ENCODE measurements at places on chromosomes 13 and 19.

- no peak for DNase-seq
- no peaks in the 10 kb centered on the region for H3K36me3 ChIP-seq
- no peak overlapping the region for H3K27ac ChIP-seq
- H3K27me3 ChIP-seq: no peaks in the 10 kb centered on the region
These were observed 351.4 kb downstream of the SLITRK5 start for GRCh38 chr13:88022431-88023208.

DNA sequence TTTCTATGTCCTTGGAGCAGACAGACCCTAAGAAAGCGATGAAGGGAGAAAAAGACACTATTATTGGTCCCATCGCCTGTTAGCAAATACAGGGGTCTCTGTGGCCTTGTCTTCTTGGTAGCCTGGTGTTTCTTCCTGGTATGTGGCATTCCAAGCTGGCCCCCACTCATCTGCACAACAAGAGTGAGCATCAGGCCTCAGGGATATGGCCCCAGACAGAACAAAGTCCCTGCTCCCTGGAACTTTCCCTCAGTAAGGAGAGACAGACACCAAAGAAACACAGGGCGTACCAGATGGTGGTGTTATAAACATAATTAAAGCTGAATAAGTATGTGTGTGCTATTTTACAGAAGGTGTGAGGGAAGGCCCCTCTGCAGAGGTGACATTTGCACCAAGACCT, 48.2 kb upstream of the KPNA3 start:
- no peaks in the 10 kb centered on the region for H3K27me3 ChIP-seq
- no peak overlapping the region for H3K27ac ChIP-seq
- H3K4me3 ChIP-seq: no peak overlapping the region
- no peaks in the 10 kb centered on the region for H3K36me3 ChIP-seq
- no peaks in the 10 kb centered on the region for H3K4me1 ChIP-seq

GRCh38 chr13:37681281-37682032, 82.9 kb upstream of the POSTN start:
- H3K4me3 ChIP-seq: no peak overlapping the region
- no peaks in the 10 kb centered on the region for H3K4me1 ChIP-seq
- no peak overlapping the region for H3K27ac ChIP-seq
- no peaks in the 10 kb centered on the region for H3K27me3 ChIP-seq
- DNase-seq: no peak

DNA sequence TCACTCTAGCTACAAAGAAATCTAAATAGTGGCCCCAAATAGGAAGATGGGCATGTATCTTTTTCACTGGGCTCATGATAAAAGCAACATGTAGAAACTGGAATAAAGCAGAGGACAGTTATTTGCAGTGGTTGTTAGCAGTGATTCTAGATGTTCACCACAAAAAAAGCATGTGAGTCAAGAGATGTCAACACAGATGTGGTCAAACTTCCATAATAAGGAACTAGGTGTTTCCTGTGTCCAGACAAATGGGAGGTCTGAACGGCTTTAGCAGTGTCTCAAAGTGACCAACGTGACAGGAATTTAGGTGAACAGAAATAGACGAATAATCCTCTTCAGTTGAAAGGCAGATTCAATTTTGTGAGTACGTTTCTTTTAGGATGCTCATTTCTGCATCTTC, 162.7 kb downstream of the TBC1D4 start:
- H3K4me3 ChIP-seq: no peak overlapping the region
- H3K36me3 ChIP-seq: no peaks in the 10 kb centered on the region
- H3K27me3 ChIP-seq: no peaks in the 10 kb centered on the region

DNA sequence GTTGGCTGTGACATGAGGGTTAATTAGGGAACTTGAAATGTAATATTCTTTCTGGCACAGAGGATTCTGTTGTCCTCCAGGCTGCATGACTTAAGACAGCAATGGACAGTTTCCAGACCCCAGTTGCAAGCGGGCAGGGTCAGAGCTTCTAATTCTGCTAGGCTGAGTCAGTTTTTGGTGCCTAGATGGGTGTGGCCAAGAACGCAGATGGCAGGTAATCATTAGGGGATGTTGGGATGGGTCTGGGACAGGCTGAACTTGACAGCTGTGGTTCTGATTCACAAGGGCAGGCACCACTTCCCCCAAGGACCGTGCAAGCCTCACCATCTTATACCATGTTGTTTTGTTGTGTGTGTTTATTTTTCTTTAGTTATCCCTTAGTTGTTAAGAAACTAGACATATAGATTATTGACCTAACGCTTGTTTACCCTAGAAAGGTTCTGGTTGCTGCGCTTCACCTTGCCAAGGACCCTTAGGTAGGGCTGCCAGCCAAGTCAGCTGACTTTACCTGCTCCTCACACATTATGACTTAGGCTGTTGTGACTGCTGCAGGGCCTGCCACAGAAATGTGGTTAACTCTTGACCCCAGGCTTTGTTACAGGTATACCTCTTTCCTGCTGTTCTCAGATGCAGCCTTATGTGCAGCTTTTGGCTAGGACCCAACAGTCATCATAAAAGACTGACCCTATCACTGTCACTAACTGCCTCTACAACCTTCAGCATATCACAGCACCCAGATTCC, 117.7 kb upstream of the KLF12 start:
- H3K4me1 ChIP-seq: peaks cover 54% of the 10 kb centered on the region
- no peak for DNase-seq
- H3K27me3 ChIP-seq: no peaks in the 10 kb centered on the region
- no peak overlapping the region for H3K4me3 ChIP-seq
- H3K36me3 ChIP-seq: peaks cover 8% of the 10 kb centered on the region

DNA sequence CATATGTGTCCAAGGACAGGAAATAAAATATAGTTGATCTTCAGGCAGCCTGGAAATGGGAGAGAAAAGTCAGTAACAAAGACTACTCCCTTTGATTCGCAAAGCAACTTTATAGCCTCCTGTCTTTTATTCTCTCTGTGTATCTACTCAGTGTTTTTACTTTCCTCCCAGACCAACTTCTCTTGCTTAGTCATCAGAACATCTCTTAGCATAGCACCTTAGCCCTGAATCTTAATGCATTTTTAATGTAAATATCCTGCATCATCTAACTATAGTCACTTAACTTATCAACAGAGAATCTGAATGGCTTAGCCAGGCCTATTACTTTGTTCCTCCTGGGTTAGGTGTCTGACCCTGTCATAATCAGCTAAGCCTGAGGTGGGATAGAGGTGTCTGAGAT, 238.2 kb downstream of the MAB21L1 start:
- no peak overlapping the region for H3K27ac ChIP-seq
- no peaks in the 10 kb centered on the region for H3K36me3 ChIP-seq
- no peaks in the 10 kb centered on the region for H3K4me1 ChIP-seq
- H3K27me3 ChIP-seq: no peaks in the 10 kb centered on the region
- no peak for DNase-seq
- H3K4me3 ChIP-seq: no peak overlapping the region

DNA sequence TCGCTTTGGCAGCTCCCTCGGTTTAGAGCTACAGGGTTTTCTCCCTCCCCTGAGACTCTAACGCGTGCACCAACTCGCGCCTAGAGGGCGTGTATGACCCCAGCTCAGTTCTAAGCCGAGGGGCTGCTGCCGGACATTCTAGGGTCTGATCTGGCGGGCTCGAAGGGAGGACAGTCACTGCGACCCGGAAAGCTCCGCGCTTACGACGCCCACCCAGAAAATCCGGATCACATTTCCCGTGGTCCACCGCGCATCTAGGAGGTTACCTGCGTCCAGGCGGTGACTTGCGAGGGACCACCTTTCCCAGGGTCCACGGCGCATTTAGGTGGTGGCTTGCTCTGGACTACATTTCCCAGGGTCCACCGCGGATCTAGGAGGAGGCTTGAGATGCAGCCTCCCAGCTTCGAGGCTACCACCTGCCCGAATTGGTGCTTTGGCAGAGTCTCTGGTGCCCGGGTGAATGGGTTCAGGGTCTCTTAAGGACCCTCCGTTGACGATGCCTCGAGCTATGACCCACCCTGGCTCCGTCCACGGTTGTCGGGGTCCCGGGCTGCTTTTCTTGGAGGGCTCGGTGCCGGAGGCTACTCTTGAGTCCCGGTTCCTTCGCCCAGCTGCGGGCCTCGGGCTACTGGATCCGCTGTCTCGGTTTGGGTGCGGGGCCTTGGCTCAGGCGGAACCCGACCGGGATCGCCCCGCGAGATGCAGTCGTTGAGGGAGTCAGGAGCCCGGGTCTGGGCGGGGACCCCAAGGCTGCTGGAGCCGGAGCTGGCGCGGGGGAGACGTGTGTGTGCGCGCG, 30.5 kb downstream of the ZNF146 start:
- DNase-seq: no peak
- H3K27ac ChIP-seq: no peak overlapping the region
- H3K4me1 ChIP-seq: no peaks in the 10 kb centered on the region
- no peaks in the 10 kb centered on the region for H3K36me3 ChIP-seq

DNA sequence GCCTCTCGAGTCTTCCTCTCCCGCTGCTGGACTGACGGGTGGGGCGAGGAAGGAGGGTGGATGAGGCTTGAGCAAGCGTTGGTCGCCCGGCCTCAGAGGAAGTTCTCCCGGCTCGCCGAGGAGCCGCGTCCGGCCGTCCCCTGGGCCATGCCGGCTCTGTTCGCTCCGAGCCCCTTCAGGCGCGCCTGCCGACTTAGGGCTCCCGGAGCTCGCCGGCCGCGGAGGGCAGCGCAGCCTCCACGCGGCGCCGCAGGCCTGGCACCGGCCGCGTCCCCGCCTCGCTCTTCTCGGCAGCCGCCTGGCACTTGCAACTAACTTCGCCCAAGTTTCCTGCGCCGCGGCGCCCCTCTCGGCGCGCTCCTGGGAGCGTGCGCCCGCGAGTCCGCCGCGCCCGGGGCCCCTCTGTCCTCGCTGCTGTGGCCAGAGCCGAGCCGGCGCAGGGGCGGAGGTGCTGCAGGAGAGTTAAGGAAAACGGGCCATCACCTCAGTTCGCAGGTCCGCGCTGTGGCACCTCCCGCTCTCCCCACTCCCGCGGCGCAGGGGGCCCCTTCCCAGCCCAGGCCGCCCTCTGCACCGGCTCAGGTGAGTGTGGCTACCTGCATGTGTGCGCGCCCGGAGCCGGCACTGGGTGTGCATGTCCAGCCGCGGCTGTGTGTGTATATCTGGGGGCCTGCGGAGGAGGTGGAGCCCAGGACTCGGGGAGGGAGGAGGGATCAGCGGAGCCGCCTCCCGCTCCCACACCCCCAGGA, 641 bp upstream of the SOX21 start:
- H3K36me3 ChIP-seq: no peaks in the 10 kb centered on the region
- H3K4me3 ChIP-seq: no peak overlapping the region
- H3K4me1 ChIP-seq: peaks cover 21% of the 10 kb centered on the region
- peaks cover 85% of the 10 kb centered on the region for H3K27me3 ChIP-seq

DNA sequence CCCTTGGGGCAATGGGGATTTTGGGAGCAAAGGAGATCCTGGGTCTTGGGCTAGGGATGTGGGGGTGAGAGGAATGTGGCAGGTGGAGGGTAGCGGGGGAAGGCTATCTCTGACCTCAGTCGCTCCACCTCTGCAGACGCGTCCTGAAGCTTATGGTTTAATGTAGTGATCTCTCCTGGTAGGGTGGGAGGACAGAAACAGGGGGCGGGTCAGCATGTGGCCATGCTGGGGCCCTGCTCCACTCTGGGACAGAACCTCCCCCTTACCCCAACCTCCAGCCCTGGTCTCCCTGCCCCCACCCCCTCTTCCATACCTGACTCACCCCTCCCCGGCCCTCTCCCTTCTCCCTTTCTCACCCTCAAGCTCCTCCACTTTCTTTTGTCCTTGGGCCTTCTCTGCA, 1.4 kb downstream of the BST2 start:
- no peak overlapping the region for H3K27ac ChIP-seq
- no peak for DNase-seq
- H3K27me3 ChIP-seq: no peaks in the 10 kb centered on the region

DNA sequence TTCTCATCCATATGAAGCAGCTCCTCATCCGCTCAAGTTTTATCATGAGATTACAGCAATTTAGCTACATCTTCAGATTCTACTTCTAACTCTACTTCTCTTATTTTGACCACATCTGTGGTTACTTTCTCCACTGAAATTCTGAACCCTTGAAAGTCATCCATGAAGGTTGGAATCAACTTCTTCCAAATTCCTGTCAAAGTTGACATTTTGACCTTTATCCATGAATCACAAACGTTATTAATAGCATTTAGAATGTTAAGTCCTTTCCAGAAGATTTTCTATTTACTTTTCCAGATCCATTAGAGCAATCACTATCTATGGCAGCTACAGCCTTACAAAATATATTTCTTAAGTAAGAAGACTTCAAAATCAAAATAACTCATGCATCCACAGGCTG, 421.7 kb upstream of the GPC6 start:
- H3K4me3 ChIP-seq: no peak overlapping the region
- H3K27me3 ChIP-seq: no peaks in the 10 kb centered on the region
- no peak overlapping the region for H3K27ac ChIP-seq
- H3K36me3 ChIP-seq: no peaks in the 10 kb centered on the region
- no peak for DNase-seq

GRCh38 chr19:41249707-41250423, 14.3 kb upstream of the HNRNPUL1 start:
- no peak overlapping the region for H3K4me3 ChIP-seq
- H3K27ac ChIP-seq: no peak overlapping the region
- no peaks in the 10 kb centered on the region for H3K27me3 ChIP-seq
- H3K4me1 ChIP-seq: no peaks in the 10 kb centered on the region
- no peak for DNase-seq

- no peak overlapping the region for H3K4me3 ChIP-seq
- no peak for DNase-seq
- H3K4me1 ChIP-seq: peaks cover 4% of the 10 kb centered on the region
- H3K27me3 ChIP-seq: no peaks in the 10 kb centered on the region
- H3K27ac ChIP-seq: no peak overlapping the region
These were observed 6.2 kb upstream of the NUP58 start for GRCh38 chr13:25295228-25295627.

DNA sequence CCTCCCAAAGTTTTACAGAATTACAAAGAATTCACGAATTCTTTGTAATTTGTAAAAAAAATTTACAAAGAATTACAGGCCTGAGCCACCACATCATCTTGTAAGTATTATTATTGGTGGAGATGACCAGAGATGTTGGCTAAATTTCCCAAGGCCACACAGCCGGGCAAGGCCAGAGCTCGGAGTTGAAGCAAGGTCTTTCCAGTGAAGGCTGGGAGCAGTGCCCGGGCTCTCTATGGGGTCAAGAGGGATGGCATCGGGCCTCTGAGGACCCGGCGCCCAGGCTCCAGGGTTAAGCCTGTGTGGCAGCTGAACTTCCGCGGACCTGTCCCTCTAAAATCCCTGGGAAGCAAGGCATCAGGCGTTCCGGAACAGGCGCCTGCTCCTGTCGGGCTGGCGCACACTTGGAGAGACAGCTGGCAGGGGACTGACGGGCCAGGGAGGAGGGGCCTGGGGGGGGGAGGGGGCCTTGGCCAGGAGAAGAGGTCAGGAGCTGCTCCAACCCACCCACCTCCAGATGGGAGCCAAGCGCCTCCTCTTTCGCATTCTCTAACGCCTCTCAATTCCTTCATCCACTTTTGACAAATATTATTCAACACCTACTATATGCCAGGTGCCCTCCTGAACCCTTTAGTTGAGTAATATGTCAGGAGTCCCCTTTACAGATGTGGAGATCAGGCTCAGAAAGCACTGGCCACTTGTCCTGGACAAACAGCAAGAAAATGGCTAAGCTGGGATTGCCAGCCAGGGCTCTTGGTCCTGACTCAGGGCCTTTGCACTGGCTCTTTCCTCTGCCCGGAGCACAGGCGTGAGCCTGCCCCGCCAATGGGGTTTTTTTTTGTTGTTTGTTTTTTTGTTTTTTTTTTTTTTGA, 36.8 kb upstream of the SEMA6B start:
- H3K27ac ChIP-seq: no peak overlapping the region
- H3K27me3 ChIP-seq: peaks cover 52% of the 10 kb centered on the region
- no peak overlapping the region for H3K4me3 ChIP-seq
- peaks cover 14% of the 10 kb centered on the region for H3K4me1 ChIP-seq
- no peaks in the 10 kb centered on the region for H3K36me3 ChIP-seq
